ENCODE measurements at places on chromosomes 16 and 17.

GRCh38 chr17:39208893-39209292, 8.8 kb downstream of the RPL19 start:
- DNase-seq, result no peak

DNA sequence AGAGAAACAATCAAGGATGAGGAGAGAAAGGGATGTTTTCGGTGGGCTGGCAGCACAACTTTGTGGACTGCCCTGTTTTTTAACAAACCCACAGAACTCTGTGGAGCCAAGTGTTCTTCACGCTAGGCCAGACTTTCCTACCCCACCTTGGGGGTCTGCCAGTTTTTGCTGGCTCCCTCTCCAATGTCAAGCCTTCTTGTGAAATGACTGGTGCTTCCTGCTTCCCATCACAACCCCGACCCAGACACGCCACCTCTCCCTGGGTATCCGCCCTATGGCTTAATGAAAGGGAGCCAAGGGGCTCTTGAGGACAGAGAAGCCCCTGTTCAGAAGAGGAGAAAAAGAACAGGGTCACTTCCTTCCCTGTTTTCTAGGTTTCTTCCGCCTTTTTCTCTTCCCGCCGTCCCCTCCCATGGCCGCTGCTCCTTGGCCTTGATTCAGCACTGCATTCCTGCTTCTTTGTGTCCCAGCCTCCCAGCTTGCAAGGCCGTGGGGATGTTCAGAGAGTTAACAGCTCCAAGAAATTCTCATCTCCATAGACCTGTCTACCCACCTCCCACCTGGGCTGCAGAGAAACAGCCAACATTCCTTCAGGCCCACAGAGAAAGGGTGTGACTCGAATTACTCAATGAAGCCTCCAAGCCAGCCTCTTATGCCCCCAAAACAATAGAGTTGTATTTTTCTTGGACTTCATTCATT, 16.5 kb upstream of the SOX9 start:
- DNase-seq, result no peak

- no peak for DNase-seq
Observed at GRCh38 chr17:50908140-50908859, 42.1 kb upstream of the TOB1 start.

- DNase-seq, result no peak
Observed at GRCh38 chr16:17379121-17379571, 91.6 kb downstream of the XYLT1 start.

- DNase-seq, result no peak
Observed at GRCh38 chr16:17470182-17470907, 415 bp downstream of the XYLT1 start.

DNA sequence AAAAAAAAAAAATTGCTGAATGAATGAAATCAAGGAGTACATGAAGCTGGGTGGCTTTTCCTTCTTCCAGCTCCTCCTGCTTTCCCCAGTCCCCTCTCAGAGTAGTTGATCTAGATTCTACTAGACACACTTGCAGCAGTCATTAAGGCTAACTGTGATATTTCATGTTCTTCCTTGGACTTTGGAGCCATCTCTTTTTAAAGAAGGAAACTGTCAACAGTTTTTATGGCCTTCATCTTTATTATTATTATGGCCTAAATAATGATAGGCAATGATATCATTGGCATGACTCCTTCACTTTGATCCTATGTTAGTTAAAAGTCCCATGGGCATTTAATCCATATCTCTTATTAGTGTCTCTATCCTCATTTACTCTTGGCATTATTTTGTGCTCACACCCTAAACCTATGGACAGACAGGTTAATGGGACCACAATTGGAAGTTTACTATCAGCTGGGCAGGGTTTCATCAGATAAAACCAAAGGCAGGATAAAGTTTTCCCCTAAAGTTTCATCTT, 9.7 kb downstream of the C17orf78 start:
- DNase-seq, result no peak

All from NCI-H1048 (cell line).